Pulmonary artery endothelial cell (primary cell): ENCODE measurements at places on chromosomes 1 and 21. TPM values are rescaled to one million over a fixed set of nuclear protein-coding genes. Genes with fewer than 3 reads are reported as not detected.

TMOD4 gene
- total RNA-seq: not detected in 2 replicates

MATN1 gene
- total RNA-seq: not detected in 2 replicates

NPR1 gene
- 18.5 and 33.1 TPM in 2 replicates for total RNA-seq

VAV3 gene
- total RNA-seq: 1.1 TPM in 2 replicates

OR6K3 gene
- total RNA-seq: not detected in 2 replicates
